ENCODE measurements at places on chromosomes 16 and 17.

- DNase-seq = no peak
Measured at GRCh38 chr17:49548506-49549310, 27.0 kb upstream of the NXPH3 start.

DNA sequence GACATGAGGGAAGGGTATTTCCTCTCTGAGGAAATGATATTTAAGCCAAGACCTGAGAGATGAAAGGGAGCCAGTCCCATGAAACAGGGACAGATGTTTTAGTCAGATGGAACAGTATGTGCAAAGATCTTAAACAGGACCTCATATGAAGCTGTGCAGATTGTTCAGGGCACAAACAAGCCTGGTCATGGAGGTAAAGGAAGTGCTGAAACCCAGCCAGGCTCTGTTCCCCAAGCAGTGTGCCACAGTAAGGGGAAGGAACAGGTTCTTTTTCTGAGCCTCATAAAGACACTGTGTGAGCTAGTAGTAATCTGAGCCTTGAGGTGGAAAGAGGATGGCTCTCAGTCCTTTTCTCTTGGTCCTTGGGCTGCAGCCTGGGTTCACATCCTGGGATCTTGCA, 159.9 kb downstream of the ANKFN1 start:
- no peak for DNase-seq

GRCh38 chr16:67430977-67431774, at the start of gene HSD11B2:
Gene HSD11B2 (plus strand): TSS chr16:67431121. CDS start chr16:67431249, 128 bp downstream.
- no peak for DNase-seq

DNA sequence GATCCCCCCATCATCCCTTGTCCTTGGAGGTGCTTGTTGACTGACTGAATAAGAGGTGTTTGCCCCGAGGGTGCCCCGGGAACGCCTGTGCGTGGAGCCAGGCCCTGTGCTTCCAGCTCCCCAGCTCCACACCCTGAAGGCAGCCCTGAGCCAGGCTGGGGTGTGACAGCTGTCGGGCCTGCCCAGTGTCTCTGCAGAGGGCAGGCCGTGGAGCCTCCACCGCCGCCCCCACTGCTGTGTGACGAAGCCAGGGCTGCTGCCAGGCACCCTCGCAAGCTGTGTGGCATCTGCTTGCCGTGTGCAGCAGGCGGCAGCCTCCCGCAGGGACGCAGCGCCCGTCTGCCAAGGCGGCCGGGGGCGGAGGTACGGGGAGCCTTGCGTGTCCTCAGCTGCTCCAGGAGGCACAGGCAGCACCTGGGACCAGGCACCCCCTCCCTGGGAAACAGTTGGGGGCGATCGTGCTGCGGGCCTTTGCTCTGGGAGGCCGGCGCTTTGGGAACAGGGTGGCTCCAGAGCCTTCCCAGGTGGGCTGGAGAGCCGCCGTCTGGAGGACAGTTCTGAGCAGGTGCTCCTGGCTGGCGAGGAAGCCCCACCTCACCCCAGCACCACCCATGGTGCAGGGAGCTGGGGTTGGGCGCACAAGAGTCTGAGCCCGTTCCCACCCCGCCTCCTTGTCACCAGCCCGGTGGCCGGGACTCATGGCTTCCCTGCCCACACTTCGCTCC, 26.6 kb downstream of the GSE1 start:
- no peak for DNase-seq

DNA sequence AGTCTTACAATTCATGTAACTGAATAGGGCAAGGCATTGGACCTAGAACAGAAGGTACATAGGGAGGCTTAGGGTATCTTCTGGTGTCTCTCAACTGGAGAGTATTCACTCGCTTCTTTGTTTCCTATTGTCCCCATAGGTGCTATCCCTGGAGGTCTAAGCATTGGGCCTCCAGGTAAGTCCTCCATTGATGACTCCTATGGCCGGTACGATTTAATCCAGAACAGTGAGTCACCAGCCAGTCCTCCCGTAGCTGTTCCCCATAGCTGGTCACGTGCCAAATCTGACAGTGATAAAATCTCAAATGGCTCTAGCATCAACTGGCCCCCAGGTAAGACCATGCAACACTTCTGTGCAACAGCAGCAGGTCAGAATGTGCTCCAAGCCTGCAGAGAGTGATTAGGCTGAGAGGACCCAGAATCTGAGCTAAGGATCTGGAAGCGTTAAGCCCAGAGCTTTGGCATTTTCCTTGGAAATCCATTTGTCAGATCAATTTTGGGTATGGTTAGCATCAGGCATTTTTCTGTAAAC, 35.7 kb downstream of the TMC6 start:
- no peak for DNase-seq

DNA sequence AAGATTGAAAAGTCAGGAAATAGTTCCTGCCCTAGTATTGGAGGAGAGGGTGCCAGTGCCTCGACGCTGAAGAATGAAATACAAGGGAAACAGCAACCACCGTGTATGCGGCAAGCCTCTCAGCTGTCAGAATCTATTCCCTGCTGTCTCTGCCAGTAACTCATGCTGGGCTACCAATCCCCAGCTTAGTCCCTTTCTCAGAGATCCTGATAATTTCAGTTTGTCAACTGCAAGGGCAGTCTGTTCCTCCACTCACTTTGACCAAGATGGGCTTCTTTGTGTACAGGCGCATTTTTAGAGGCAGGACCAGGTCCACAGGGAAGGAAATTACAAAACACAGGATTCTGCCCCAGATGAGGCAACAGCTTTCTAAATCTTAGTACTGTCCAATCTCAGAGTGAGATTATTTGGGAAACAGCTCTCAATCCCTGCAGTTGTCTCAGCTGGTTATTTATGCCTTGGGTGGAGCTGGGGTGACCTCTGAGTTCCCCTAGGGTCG, 1.3 kb downstream of the NQO1 start:
- no peak for DNase-seq

GRCh38 chr17:50832267-50832863, 3.0 kb upstream of the WFIKKN2 start:
- DNase-seq = no peak

DNA sequence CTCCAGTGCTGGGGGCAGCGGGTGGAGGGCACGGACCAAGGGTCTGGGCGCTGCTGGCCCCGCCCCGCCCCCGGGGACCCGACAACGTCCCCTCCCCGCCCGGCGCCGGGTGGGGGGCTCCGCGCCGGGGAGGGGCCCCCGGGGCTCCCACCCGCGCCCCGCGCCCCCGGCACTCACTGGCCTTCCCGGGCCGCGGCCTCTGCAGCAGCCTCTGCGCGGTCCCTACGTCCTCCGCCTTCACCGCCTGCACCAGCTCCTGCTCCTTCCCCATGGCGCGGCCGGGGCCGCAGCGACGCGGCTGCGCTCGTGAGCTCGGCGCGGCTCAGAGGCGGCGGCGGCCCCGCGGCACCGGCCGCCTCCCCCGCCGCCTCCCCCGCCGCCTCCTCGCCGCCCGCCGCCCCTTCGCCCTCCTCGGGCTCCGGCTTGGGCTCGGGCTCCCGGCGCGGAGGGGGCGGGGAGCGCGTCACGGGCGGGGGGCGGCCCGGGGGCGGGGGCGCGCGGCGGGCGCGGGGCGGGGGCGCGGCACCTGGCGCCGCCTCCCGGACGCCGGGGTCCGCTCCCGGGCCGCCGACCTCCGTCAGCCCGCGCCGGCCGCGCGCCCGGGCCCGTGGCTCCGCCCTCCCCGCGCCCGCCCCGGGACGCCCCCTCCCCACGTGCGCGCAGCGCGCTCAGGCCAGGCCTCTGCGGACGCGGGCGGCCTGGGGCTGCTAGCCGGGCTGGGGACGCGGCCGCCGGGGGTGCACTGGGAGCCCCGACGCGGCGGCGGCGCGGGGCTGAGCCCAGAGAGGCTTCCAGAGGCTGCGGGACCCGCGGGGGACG, at the start of gene CASKIN1:
CASKIN1 (minus strand) TSS at position 444 of the 819 bp plus-strand sequence; CDS start at position 271, 173 bp downstream.
- no peak for DNase-seq

- DNase-seq = no peak
Measured at GRCh38 chr16:63876103-63876502, 1245.8 kb downstream of the CDH11 start.

- no peak for DNase-seq
Measured at GRCh38 chr16:17439580-17439979, 31.2 kb downstream of the XYLT1 start.

DNA sequence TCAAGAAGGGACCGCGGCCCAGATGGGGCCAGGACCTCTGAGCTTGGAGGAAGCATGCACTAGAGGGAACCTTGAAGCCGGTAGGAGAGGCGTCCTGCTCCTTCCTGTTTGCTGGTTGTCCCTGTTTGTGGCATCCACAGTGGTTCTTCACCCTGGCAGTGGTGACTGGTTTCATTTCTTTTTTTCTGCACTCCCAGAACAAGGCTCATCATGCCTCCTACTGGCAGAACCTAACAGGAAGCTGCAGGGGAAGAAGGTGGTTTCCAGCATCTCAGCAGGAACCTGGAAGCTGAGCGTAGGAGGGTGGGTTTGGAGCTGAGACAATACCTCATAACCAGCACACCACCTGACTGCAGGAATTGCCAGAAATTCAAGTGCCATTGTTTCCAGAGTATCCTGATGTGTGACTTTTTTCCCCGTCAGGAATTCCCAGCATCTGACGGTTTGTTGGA, 5.8 kb downstream of the TMEM231 start:
- DNase-seq = no peak

GRCh38 chr17:68141050-68141449, 105.5 kb downstream of the KPNA2 start:
- no peak for DNase-seq

GRCh38 chr17:8019665-8020650, 17.5 kb downstream of the GUCY2D start:
- no peak for DNase-seq

GRCh38 chr17:8791910-8792270, 7.3 kb downstream of the MFSD6L start:
- DNase-seq = peak; percentile 64

DNA sequence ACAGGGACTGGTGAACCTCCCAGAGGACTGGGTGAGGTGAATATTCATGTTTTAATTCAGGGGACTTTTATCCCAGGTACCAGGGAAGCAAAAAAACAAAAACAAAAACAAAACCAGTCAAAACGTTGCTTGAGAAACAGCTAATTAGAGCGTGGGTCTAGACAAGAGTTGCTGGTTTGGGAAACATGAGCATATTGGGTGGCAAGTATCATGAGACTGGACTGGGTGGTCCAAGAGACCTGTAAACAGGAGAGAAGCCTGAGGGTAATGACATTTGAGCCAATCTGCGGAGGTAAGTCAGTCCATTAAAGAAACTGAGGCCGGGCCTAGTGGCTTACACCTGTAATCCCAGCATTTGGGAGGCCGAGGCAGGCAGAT, 11.5 kb upstream of the BPTF start:
- no peak for DNase-seq

- no peak for DNase-seq
Measured at GRCh38 chr16:21620592-21620991, 21.2 kb downstream of the METTL9 start.

DNA sequence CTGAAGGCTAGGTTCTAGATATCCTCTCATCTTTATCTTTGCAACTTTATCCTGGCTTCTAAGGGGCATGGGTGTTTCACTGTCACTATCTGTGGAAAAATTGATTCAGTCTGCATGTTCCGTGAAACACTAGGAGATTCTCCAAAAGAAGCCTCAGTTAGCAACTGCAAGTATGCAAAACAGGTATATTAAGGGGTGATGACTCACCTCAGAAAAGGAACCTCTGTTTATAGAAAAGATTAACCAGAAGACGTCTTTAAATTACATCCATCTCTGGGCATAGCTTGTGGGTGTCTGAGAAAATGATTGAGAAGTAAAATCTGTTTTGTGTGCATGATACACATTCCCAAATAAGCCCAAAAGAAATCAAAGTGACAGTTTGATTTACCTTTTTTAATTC, 353.8 kb upstream of the HSBP1 start:
- DNase-seq = no peak

GRCh38 chr16:4795828-4796572, 831 bp downstream of the SMIM22 start:
- DNase-seq = no peak

- no peak for DNase-seq
Measured at GRCh38 chr17:30939051-30939689, 17.4 kb downstream of the ADAP2 start.

- DNase-seq = no peak
Measured at GRCh38 chr16:26220894-26221293, 529.1 kb downstream of the HS3ST4 start.

- DNase-seq = no peak
Measured at GRCh38 chr16:48559462-48560211, 50.3 kb downstream of the N4BP1 start.

- no peak for DNase-seq
Measured at GRCh38 chr16:72815348-72816318, 232.3 kb downstream of the ZFHX3 start.

DNA sequence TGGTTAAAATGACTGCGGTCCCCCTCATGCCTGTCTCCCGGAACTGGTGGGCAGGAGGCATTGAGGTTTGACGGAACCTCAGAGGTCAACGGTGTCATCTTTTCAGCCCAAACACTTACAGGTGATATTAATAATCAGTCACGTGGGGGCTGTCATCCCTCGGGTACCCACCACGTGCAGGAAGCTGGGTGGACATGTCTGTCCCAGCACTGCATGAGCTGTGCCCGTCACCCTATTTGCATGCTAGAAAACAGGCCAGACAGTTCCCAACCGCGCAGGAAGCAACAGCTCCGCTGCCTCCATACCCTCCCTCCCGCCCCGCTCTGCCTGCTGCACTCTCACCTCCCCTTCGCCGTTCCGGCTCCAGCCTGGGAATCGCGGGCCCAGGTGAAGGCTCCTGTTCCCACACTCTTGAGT, 1.4 kb downstream of the SYNGR3 start:
- no peak for DNase-seq

- no peak for DNase-seq
Measured at GRCh38 chr16:54000361-54000760, 286.2 kb downstream of the IRX3 start.

- DNase-seq = no peak
Measured at GRCh38 chr17:82224666-82225065, 4.2 kb upstream of the SLC16A3 start.

DNA sequence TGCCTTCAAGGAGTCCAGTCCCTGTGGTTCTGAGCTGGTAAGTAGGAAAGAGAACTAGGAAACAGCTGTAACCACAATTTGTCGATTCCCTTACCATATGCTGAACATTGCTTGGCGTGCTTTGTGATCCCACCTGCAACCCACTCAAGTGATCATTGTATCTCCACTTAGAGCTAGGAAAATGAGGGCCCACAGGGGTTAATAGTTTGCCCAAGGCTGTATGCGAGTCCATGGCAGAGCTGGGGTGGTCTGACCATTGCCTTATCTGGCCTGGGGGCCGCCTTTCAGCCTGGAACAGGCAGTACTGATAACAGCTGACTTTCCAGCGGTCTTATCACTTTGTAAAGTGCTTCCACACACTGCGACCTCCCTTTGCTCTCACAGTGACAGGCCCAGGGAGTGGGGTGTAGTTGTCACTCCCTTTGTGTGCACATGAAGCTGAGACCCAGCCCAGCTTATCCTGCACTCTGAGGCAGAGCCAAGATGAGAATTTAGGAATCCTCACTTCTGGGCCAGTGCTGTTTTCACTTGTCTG, 9.8 kb downstream of the MYL4 start:
- DNase-seq = no peak

DNA sequence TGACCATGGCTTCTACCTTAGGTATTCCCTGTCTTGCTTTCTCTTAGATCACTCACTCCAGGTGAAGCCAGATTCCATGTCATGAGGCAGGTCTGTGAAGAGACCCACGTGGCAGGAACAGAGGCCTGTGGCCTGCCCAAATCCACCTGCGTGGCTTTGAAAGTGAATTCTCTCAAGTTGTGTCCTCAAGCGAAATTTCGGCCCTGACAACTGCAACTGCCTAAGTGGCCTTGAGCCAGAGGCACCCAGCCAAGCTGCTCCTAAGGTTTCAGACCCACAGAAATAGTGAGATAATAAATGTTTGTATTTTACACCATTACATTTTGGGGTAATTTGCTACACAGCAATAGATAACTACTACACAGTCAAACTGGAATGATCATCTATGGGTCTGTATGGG, 497.9 kb downstream of the XYLT1 start:
- no peak for DNase-seq
